Stimulated activated CD4-positive, alpha-beta T cell treated with anti-CD3 and anti-CD28 coated beads, Interleukin-1b, Interleukin-23, amount 100 ng/mL, for 24 hours (primary cell): ENCODE measurements at places on chromosomes 7 and 10.

DNA sequence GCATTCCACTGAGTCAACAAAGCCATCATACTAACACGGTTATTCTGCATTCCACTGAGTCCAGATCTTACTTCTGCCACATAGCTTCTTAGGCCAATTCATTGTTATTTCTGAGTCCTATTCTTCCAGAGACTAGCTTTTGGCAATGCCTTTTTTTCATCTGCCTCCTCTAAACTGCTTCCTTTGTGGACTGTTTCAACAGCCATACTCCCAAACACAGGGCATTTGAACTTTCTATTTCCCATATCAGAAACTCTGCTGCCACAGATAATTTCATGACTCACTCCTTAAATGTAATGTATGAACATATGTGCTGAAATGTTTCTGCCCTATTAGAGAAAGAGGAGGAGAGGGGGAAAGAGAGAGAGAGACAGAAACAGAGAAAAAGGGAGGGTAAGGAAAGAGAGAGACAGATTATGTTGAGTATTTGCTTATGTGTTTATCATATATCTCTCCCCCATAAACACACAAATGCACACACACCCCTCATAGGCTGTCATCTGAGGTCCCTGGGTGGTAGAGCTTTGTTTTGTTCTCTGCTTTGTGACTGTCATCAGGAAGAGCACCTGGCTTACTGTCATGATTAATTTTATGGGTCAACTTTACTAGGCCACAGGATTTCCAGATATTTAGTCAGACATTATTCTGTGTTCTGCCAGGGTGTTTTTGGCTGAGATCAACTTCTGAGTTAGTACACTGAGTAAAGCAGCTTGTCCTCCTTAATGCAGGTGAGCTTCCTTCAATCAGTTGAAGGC, 308.0 kb upstream of the KCND2 start:
- DNase-seq = no peak

DNA sequence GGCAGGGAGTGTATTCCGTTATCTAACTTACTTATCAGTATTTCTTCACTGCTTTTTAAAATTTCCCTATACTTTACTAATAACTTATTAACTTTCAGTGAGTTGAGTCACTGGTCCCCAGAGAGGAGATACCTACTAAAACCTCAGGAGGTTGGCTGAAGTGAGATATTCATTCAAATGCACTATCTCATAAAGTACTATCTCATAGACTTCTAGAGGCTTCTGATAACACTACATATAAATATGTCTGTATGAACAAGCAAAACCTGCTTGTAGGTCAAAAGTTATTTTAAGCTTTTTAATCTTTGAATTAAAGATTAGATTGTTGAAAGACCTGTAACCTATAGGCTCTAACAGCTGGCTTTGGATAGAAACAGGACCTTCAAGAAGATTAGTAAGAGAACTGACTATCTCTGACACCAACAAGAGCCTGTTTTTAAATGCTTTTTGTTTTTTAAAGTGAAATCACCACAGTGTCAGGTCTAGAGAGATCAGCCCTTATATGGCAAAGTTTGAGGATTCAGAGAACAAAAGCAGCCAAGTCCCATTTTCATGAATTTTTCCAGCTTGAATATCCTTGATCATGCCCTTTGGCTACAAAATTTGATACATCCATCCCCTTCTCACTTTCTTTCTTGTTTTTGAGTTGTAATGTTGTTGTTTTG, 242.2 kb downstream of the ARL4A start:
- DNase-seq = no peak

- no peak for DNase-seq
Observed at GRCh38 chr7:94045581-94045980, 41.4 kb upstream of the BET1 start.

- DNase-seq = no peak
Observed at GRCh38 chr10:129411772-129412171, 55.3 kb upstream of the MGMT start.

GRCh38 chr7:30727061-30727945, 24.6 kb upstream of the INMT start:
- no peak for DNase-seq

DNA sequence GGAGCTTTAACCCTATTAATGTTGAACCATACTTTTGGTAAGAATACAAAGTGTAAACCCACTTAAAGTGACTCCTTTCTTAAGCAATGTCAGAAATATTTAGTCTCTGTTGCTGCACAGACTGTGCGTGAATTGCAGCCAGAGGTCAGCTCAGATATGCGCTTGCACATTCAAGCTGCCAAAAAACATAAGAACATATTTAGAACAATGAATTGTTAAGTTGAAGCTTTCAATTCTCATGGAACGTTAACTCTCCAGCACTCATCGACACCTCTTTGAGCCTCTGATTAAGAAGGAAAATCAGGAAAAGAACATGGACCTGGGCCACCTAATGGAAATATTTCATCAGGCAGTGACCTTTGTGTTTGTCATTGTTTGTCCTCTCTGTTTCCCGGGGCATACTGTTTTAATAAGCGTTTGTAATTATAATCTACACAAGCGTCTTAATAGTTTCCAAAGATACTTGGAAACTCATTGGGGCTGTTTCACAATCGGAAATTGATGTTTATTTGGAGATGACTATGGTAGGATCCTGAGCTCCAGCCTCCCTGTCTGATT, 193.0 kb upstream of the CELF2 start:
- DNase-seq = no peak

DNA sequence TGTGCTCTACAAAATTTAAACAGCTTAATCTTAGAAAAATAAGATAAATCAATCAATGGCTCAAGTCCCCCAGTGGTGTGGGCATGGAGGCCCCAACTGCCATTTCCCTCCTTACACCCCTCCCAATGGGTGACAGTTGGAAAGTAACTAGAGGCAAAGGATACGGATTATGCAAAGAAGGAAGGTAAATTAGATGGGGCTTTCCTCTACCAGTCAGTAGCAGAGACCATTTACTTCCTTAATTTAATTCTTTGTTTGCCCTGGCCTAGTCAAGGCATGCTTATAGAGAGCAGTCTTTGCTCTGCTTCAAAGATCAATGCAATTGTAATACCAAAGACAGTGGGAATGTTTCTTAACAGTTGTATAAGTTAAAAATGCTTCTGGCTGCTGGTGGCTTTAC, 63.3 kb upstream of the PAPSS2 start:
- no peak for DNase-seq

DNA sequence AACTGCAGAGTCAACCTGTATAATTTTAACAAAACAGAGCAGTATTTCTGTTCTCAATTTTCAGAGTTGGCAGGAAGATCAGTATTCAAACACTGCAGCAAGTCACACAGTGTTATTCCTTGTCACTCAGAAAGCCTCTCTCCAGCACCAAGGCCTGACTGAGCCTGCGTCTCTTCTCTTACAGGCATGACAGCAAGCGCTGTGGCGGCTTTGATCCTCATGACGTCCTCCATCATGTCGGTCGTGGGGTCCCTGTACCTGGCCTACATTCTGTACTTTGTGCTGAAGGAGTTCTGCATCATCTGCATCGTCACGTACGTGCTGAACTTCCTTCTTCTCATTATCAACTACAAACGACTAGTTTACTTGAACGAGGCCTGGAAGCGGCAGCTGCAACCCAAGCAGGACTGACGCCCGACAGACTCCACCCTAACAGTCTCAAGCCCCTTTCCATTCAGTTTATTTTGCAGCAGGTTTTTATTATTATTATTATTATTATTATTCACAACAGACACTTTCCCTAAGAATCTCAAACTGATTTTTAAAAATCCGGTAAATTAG, 28.0 kb downstream of the GUSB start:
- no peak for DNase-seq

- DNase-seq = no peak
Observed at GRCh38 chr10:79488336-79488735, 24.0 kb upstream of the EIF5AL1 start.

- DNase-seq = no peak
Observed at GRCh38 chr7:156735851-156736250, 95.3 kb downstream of the RNF32 start.

DNA sequence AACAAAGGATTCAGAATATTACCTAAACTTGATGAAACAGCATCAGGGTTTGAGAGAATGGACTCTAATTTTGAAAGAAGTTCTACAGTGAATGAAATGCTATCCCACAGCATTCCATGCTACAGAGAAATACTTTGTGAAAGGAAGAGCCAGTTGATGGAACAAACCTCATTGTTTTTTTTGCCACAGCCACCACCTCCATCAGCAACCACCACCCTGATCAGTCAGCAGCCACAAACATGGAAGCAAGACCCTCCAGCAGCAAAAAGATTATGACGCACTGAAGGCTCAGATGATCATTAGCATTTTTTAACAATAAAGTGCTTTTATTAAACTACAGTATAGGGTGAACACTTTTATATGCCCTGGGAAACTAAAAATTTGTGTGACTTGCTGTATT, 98.7 kb downstream of the LRRC4 start:
- DNase-seq = no peak

DNA sequence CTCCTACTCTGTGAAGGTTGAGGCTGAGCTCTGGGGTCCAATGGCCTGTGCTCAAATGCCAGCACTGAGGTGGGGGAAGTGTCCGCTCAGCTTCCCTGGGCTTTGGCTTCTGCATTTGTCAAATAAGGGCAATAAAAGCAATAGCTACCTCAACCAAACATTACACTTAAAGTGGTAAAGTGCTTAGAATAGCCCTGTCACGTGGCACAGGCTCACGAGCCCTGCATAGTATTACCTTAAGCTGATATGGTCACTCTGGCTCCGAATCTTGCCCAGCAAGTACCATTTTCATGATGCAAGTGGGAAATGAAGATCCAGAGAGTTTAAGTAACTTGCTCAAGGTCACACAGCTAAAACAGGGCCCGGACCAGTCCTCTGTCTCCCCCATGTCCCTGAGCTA, 451.1 kb upstream of the ZMIZ1 start:
- no peak for DNase-seq
